ENCODE measurements at places on chromosomes 2 and 18.
A peak's percentile ranks its signal among the peaks of the same experiment; 100 is the strongest.

DNA sequence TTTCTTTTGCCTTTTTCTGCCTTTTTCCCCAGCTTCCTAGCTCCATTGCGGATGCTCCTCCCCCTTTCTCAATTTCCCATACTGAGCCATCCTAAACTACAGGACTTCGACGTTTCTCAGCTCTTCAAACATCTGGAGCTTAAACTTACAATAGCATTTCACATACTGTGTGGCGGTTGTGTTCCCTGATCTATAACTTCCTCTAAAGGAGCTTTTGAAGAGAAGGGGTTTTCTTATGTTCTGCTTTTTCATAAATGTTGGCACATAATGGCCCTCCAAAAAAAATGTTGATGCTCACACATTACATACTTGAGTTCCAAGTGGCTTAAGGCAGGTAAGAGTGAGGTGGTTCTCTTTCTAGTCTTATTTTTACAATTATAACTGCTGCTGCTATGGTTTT, 87.4 kb downstream of the RNF144A start:
- DNase-seq = no peak

DNA sequence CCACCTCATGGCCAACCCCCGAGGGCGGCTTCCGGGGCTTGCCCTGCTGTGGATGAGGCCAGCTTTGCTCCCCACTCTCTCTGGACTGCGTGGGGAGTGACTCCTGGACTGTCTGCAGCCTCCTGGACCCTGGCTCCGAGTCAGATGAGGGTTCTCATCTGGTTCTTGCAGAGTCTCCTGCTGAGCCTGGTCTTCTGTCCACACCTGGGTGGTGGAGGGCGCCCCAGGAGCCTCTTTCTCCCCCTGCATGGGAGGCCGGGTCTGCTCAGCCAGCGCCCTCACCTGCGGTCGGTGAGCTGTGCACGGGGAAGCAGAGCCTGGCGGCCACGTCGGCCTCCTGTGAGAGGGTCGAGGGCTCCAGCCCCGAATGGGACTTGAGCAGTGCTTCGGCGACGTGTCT, 78.3 kb downstream of the RTP5 start:
- DNase-seq = no peak

GRCh38 chr2:45134014-45134413, 124.8 kb upstream of the SIX2 start:
- DNase-seq = no peak

- DNase-seq = no peak
These were observed 17.5 kb downstream of the SERTAD2 start for GRCh38 chr2:64635976-64636911.

DNA sequence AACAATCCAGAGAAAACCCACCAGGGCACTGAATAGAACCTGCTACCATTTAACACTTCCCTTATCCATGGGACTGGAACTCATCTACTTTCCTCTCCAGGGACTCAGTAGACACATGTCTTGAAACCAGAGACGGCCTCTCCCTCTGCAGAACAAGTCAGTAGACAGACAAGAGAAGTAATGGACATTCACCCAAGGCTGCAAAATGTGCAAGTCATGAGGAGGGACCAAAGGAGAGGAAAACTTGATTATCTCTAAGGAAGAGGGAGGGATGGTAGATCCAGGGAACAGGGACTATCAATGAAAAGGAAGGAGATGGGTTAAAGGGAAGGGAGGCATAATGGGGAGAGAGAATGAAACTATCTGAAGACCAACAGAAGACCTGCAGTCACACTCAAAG, 5.3 kb upstream of the TTC39C start:
- no peak for DNase-seq

- DNase-seq = no peak
These were observed 85.4 kb downstream of the XDH start for GRCh38 chr2:31329081-31329625.

- DNase-seq = no peak
These were observed 44.3 kb downstream of the CYRIA start for GRCh38 chr2:16621316-16621715.

DNA sequence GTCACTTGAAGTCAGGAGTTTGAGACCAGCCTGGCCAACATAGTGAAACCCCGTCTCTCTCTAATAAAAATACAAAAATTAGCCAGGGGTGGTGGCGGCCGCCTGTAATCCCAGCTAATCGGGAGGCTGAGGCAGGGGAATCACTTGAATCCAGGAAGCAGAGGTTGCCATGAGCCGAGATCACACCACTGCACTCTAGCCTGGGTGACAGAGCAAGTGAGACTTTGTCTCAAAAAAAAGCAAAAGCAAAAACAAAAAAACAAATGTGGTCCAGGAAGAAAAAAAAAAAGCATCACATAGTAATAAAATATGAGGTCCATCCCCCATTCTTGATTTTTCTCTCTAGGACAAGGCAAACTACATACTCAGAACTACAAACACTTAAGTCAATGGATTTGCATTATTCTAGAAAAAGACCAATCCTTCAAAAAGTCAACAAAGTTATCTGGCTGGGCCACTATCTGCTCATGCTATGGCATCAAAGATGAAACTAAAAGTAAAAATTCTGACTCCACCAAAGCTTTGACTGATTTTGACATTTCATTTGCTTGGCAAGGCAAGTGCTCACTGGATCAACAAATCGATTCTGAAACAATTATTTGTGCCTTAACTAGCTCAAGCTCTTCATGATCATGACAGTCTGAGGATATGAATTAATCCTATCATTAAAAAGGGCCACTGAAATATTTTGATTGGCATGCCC, 28.4 kb downstream of the MEX3C start:
- no peak for DNase-seq

- DNase-seq = no peak
These were observed 32.3 kb downstream of the WDPCP start for GRCh38 chr2:63555931-63556330.

- DNase-seq = no peak
These were observed 34.2 kb downstream of the CERS6 start for GRCh38 chr2:168490015-168490874.

- DNase-seq = no peak
These were observed 98.7 kb downstream of the CTNNA2 start for GRCh38 chr2:79611448-79612016.

- no peak for DNase-seq
These were observed 214.4 kb downstream of the FHOD3 start for GRCh38 chr18:36511791-36512352.

DNA sequence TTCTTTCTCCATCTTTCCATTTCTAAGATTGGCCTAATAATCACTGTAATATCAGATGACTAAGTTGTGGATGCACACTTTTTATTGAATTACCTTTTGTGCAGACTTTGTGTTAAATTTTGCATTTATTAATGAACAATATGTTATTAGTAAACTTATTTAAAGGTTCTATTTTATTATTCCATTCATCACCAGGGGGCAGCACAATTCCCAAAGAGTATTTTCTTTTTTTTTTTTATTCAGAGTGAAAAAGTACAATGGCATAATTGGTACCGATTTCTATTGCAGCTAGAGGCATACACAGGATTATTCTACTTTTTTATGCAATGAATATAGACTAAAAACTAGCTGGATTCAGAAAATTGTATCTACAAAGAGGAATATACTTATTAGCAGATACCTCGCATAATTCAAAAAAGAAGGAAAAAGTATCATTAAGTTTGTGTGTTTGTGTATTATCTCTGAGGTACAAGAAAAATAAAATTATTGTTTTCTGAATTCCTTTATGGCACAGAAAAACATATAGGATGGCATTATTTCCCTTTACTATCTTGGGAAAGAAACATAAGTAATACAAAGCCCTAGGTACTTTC, 390.6 kb downstream of the ERBB4 start:
- no peak for DNase-seq

DNA sequence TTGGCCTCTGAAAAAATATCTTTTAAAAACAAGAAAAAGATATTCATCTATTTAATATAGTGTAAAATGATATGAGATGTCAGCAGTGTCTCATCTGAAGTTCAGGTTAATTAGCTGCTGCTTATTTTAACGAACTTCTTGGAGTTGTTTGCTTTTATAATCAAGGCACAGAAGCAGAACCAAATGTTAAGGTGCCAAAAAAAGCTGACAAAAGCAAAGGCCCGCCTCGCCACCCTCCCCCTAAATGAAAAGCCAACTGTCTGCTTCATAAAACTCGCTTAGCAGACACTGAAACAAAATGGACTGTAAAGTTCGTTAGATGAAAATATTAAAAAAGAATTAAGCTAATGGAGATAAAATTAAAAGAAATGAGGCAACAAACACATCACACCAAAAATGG, 562.6 kb downstream of the ZEB2 start:
- DNase-seq = no peak

DNA sequence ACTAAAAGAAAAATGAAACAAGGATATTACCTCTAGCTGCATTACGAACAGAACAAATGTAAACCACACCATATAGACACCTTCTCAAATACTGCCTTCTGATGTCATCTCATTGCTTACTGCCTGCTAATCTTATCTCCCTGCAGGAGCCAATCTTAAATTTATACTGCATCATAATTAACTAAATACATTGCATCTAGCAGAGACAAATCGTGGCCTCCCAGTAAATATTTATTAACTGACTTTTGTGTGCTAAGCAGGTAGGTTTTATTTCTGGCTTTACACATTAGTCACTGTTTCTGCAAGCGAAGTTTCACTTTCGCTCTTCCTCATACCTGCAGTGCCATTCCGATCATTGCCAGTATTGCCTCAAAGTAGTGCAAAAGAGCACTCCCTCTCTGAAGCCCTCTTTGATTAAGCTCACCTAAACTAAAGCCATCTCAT, 67.5 kb downstream of the SPATS2L start:
- DNase-seq = no peak

DNA sequence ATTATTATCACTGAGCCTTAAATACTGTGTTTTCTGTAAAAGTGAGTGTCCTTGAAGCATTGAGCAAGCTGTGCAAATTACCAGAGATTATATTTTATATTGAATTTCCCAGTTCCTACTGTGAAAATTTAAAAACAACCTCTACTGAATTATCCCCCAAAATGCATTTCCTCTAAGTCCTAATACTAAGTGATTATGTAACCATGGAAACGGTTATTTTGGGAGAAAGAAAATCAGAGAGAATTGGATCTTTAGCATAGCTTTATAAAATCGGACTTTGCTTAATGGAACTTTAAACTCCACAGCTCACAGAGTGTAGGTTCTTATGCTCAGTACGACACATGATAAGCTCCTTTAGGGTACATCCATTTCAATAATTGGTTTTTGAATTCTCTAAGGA, 19.3 kb upstream of the CHMP1B start:
- no peak for DNase-seq

- no peak for DNase-seq
These were observed 816.2 kb downstream of the MBD2 start for GRCh38 chr18:53408271-53408670.

GRCh38 chr2:28683100-28683706, 68.4 kb upstream of the PPP1CB start:
- DNase-seq = no peak

GRCh38 chr2:79569048-79569447, 56.2 kb downstream of the CTNNA2 start:
- no peak for DNase-seq

DNA sequence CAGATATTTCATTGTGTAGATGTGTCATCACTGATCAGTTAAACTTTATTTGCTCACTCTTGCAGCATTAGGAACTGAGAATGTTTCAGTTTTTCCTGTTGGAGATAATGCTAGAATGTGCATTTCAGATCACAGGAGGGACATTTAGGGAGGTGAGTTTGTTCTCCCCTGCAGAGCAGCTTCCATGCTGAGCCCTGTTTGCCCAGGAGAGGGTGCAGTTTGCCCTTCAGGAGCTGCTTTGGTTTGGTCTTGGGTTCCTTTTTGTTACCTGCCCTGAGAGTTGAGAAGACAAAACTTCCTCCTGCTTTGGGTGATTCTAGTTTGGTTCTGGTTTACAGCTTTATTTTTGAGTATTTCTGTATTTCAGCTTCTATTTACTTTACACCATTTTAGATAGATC, 49.9 kb downstream of the DGKD start:
- DNase-seq = no peak

DNA sequence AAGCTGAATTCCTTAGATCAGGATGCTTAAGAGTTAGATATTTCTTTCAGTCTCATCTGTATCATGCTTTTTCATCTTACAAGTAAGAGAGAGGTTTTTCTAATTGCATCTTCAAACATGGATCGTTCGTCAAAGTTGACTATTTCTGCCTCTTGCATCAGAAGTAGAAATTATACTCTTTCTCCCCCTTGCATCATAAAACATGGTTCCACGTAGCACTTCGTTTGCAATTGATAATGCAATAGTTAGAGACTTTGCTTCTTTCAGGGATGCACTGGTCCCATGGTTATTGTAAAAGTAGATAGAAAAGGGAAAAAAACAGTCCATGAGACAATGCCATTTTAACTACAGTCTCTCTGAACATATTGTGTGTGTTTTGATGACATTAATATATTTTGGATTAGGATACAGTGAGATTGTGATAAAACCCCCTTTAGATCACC, 75.1 kb upstream of the PARD3B start:
- peak; percentile 36 for DNase-seq

DNA sequence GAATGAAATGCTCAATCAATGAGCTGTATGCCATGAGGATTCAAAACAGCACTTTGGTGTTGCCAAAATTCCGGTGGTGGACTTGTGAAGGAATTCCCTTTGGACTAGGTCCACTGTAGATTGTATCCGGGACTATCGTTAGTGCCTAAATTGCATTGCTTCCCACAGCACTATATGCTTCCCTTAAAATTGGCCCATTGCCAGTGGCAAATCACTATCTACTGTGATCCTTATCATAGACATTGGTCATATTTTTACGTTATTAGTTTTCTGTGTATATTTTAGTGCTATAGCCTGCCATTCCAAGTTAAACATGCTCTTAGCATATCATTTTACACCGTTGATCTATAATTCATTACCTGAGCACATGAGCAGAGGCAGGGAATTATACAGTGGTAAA, 1.7 kb downstream of the PJVK start:
- DNase-seq = no peak

- no peak for DNase-seq
These were observed 67.5 kb downstream of the MYO1B start for GRCh38 chr2:191312662-191313061.

DNA sequence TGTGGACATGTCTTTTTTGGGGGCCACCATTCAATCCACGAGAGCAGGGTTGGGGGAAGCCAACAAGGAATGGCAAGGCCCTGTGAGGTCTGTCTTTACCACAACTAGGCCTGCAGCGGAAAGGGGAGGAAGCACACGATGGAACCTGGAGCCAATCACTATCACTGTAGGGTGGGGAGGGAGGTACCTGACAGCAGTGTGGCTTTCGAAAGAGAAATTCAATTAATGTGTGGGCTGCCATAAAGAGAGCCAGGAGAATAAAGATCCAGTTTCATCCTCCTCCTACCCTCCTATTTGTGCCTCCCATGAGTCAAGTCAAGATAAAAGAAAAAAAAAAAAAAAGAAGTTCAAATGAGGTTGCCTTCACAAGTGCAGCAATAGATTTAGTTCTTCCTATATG, 18.9 kb upstream of the RBMS1 start:
- DNase-seq = no peak

GRCh38 chr2:14702258-14702657, 69.7 kb downstream of the LRATD1 start:
- no peak for DNase-seq

- DNase-seq = no peak
These were observed 845.9 kb upstream of the ID2 start for GRCh38 chr2:7835693-7836680.

GRCh38 chr2:65015731-65016130, 26.5 kb downstream of the SLC1A4 start:
- no peak for DNase-seq

- DNase-seq = no peak
These were observed 11.6 kb downstream of the BABAM2 start for GRCh38 chr2:27902098-27902497.

All from NCI-H1930 (cell line).